ENCODE measurements at places on chromosomes 11 and 22.

DNA sequence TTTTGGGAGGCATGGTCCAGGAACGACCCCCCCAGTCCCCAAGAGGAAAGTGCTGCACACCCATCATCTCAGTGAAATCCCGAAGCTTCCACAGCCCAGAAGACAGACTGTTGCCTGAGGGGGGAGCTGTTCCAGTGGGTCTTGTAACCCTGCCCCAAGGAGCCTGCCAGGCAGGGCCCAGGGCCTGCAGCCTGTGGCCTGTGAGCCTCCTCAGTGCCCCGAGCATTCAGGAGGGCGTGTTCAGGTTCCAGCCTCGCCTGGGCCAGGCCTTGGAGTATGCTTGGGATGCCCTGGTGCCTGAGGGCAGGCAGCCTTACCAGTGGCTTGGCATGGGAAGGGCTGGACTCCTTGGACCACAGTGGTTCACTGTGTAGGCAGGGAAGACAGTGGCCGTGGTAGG, 18.0 kb upstream of the CABP2 start:
- DNase-seq: no peak

DNA sequence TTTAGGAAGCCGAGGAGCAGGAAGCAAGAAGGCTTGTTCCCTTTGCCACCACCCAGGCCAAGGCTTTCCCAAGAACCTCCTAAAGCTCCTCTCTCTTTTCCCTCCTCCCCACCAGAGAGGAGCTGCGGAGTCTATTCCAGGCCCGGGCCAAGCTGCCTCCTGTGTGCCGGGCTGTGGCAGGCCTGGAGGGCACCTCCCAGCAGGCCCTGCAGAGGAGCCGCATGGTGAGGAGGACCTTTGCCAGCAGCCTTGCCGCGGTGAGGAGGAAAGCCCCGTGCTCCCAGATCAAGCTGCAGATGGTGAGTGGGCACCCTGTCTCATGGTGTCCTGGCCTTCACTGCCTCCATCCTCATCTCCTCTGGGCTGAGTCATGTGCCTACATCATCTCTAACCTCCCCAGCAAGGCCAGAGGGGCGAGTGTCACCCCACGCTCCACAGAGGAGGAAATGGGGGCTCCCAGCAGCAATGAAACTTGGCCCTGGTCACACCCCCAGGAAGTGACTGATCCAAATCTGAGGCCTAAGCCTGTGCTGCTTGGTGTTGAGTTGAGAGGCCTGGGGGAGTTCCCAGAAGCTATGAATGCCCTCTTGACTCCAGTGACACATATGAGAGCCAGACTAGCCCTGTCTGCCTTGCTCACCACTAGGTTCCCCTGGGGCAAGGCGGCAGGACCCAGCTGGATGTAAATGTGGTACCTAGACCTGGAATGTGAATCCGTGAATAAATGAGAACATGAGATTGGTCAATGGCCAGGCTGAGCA, 104.2 kb downstream of the MYO18B start:
- no peak for DNase-seq

- no peak for DNase-seq
Observed at GRCh38 chr11:124732230-124732629, 7.5 kb upstream of the NRGN start.

- no peak for DNase-seq
Observed at GRCh38 chr22:32237906-32238305, 17.2 kb downstream of the SLC5A4 start.

- no peak for DNase-seq
Observed at GRCh38 chr22:21840236-21840823, 27.1 kb downstream of the MAPK1 start.

GRCh38 chr11:64911689-64912088, 5.3 kb downstream of the ATG2A start:
- no peak for DNase-seq

DNA sequence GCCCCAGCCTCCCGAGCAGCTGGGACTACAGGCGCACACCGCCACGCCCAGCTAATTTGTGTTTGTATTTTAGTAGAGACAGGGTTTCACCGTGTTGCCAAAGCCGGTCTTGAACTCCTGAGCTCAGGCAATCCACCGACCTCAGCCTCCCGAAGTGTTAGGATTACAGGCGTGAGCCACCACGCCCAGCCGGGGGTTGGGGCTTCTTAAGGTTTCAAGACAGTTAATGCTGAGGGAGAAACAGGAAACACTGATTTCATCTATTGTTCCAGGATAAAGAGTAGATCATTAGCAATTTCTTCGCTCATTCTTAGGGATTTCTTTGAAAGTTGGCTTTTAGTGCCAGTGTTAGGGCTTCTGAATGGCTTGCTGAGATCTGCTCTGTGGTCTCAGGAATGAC, 21.2 kb upstream of the CLMP start:
- no peak for DNase-seq

DNA sequence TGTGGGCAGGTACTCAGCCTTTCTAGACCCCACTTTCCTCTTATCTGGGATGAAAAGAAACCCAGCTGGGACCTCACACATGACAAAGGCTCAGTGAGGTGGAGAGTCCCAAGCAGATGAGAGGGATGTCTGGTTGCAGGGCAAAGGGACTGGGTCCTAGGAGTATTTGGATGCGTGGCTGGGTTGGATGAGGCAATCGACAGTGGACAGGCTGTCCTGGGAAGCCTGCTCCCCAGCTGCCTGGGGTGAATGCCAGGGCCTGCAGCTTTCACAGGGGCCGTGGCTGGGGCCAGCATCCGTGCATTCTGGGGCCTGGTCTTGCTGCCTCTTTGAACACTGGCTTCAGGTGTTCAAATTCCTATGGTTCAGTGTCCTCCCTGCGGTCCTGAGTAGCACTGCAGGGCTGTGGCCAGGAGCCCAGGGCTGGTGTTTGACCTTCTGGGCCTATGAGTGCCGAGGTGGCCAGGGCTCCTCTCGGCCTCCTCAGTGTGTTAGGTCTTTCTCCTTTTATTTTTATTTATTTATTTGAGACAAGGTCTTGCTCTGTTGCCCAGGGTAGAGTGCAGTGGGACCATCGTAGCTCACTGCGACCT, 65.3 kb downstream of the MCM5 start:
- DNase-seq: no peak

- DNase-seq: peak; percentile 84
Observed at GRCh38 chr11:66694732-66695207, 17.1 kb upstream of the RBM4B start.

DNA sequence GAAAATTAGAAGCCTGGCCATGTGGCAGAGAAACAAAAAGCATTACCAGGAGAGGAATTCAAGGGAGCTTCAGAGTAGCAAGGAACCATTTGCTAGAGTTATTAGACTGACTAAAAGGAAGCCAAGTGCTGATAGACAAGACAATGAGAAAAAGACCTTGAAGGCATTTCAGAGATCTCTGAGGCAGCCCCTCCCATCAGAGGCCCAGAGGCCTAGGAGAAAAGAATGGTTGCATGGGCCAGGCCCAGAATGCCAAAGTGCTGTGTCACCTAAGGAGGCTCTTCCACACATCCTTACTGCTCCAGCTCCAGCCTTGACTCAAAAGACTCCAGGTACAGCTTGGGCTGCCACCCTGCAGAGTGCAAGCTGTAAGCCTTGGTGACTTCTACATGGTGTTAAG, 61.8 kb upstream of the POU2AF2 start:
- no peak for DNase-seq

DNA sequence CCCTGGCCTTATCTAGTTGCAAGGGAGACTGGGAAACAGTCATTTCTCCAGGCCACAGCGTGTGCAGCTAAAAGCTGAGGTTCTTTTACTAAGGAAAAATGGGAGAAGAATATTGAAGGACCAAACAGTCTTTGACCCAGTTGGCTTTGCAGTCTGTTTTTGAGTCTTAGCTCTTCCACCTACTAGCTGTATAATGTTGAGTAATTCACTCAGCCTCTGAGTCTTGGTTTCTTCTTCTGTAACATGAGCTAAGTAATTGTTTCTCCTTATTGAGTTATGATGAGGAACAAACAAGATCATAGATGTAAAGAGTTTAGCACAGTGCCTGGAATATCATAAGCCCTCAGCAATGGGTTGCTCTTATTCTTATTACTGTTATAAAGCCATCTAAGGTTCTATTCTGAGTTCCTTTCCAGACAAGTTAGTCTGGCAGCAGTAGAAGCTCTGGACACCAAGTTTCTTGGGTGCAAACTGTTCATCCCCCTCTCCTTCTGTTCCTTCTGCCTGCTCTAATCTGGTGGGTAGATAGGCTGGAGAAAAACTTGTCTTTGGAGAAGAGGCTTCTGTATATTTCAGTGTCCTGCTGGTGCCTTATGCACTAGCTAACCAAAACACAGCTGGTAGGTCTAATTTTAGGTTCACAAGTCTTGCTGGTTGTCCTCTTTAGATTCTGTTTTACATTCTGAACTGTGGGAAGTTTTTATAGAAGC, 13.5 kb downstream of the TRIM44 start:
- DNase-seq: no peak

GRCh38 chr22:23077627-23078461, 7.5 kb downstream of the GNAZ start:
- DNase-seq: no peak

DNA sequence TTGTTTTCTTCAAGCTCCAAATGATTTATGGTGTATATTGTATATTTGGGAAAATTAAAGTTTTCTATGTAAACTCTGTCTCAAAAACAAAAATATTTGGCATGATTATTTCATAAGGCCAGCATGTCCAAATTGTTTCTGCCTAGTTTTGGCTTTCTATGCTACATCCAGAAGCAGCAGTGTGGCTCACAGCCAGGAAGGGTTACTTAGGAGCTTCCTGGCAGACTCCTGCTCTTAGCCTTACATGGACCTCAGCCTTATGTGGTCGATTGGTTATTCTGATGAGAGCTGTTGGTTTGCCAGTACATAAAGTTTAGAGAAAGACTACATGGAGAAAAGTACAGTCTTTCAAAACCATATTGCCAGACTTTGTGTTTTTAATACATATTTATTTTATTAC, 297.7 kb upstream of the FAT3 start:
- DNase-seq: no peak

GRCh38 chr22:47437110-47437509, 674.7 kb downstream of the TBC1D22A start:
- DNase-seq: no peak

- DNase-seq: no peak
Observed at GRCh38 chr11:63572026-63572688, 9.0 kb upstream of the PLAAT2 start.

DNA sequence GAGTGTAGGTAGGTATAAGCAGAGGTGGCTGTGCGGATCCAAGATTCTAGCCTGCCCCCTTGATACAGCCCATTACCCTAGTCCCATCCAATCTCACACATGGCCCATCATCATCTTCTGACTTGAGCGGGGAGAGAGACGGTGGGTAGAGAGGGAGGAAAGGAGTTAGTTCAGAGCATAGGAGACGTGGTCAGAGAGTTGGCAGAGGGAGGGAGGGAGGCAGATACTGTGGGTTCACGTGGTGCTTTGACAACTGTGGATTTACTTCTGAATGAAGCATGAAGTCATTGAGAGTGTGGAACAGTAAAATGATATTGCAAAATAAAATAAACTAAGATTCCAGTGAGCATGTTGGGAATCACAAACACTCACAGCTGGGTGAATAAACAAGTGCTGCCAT, 31.4 kb upstream of the VPREB1 start:
- no peak for DNase-seq

GRCh38 chr11:70410276-70411205, 12.2 kb downstream of the CTTN start:
- DNase-seq: no peak
